Activated naive CD8-positive, alpha-beta T cell treated with anti-CD3 and anti-CD28 coated beads, Interleukin-2, amount 10 ng/mL, durations not matched to agents 7 days and 5 days (primary cell): ENCODE measurements at places on chromosomes 3 and 15. TPM values are rescaled to one million over a fixed set of nuclear protein-coding genes. Genes with fewer than 3 reads are reported as not detected.
A peak's percentile ranks its signal among the peaks of the same experiment; 100 is the strongest.

DNA sequence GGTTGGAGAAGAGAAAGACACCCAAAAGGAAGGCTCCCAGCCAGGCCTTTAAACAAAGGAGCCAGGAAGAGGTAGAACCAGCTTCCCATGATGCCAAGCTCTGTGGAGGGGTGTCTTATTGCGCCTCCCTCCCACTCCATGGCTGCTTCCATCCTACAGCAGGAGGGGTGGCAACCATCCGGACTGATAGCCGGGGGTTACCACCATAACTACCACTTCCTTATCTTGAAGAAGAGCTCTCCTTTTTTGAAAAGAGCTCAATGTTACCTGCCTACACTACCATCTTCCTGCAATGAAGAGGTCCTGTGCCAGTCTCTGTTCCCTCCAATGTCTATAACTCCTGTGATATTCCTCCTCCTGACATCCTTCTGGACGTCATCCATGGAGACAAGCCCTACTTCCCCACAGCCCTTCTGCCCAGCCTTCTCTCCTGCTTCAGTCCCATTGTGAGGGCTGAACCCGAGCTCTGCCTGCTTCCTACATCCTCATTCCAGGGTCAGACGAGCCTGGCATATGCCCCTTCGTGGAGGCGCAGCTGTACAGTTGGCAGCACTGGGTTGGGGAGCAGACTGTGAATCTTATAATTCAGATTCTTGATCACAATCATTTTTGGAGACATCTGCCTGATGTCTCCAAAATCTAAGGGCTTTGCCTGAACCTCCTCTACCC is 8.5 kb downstream of the CCDC9B start:
- H3K27me3 ChIP-seq, result no peaks in the 10 kb centered on the region
- H3K36me3 ChIP-seq, result no peaks in the 10 kb centered on the region
- no peak overlapping the region for H3K4me3 ChIP-seq
- DNase-seq, result no peak
- peaks cover 21% of the 10 kb centered on the region for H3K4me1 ChIP-seq

- peak; percentile 27 for DNase-seq
- peak overlapping the region; percentile 92 for H3K27ac ChIP-seq
- peaks cover 24% of the 10 kb centered on the region for H3K4me1 ChIP-seq
- H3K36me3 ChIP-seq, result peaks cover 3% of the 10 kb centered on the region
These were observed 1.3 kb downstream of the CTNNB1 start for GRCh38 chr3:41200669-41201021.

CCDC12 gene
- total RNA-seq, result 60.0 TPM

GRCh38 chr3:71509066-71509465 is 74.5 kb downstream of the FOXP1 start:
- H3K36me3 ChIP-seq, result peaks cover 6% of the 10 kb centered on the region
- no peak overlapping the region for H3K4me3 ChIP-seq
- peaks cover 25% of the 10 kb centered on the region for H3K4me1 ChIP-seq
- no peak overlapping the region for H3K27ac ChIP-seq
- DNase-seq, result no peak
- no peaks in the 10 kb centered on the region for H3K27me3 ChIP-seq

- H3K4me3 ChIP-seq, result no peak overlapping the region
- H3K36me3 ChIP-seq, result no peaks in the 10 kb centered on the region
- no peak overlapping the region for H3K27ac ChIP-seq
- H3K4me1 ChIP-seq, result peaks cover 5% of the 10 kb centered on the region
These were observed 7.0 kb downstream of the PAK6 start for GRCh38 chr15:40245666-40246450.

CCDC80 gene
- total RNA-seq, result not detected
